GM13976 (cell line): ENCODE measurements at places on chromosomes 2 and 18.

DNA sequence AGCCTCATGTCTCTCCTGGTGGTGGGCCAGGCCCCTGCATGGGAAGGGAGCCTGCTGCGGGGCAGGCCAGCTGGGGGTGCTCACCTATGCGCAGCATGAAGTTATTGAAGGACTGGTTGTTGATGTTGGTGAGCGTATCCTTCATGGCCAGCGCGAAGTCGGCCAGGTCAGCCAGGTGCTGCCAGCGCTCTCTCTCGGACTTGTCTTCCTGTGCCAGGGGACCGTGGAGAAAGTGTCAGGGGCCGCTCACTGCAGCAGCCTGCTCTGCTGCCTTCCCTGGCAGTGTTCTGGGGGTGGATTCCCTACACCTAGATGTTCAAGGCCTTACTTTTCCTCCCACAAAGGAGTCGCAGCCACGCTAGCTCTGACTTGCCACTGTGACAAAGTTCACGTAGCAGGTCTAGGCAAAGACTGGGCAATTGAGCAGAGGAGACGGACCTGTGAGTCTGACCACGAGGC is 28.2 kb downstream of the CENPO start:
- peak; percentile 19 for DNase-seq

GRCh38 chr18:26579941-26580618 is 31.7 kb upstream of the KCTD1 start:
- DNase-seq, result no peak

- DNase-seq, result no peak
Measured at GRCh38 chr18:35099911-35100310, 58.7 kb downstream of the MAPRE2 start.

GRCh38 chr2:219072741-219073250 is 12.1 kb upstream of the IHH start:
- peak; percentile 3 for DNase-seq

- no peak for DNase-seq
Measured at GRCh38 chr2:235505181-235505741, 11.4 kb downstream of the AGAP1 start.

- no peak for DNase-seq
Measured at GRCh38 chr2:100230754-100231153, 88.4 kb upstream of the AFF3 start.

DNA sequence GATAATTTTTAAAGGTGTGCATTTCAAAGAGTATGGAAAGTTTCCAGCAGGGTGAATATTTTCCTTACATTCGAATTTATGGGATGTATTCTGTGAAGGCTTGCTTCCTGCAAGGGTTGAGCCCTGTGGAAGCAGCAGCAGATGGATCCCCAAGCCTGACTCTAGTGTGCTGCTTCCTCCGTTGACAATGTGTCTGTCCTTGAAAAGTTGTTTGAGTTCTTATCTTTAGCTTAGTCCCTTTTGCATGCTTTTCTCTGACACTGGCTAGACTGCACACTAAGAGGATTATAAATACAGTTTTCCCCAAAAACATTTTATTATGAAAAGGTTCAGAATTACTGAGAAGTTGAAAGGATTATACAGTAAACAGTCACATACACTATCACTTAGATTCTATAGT is 86.3 kb downstream of the CEP192 start:
- DNase-seq, result no peak

- no peak for DNase-seq
Measured at GRCh38 chr2:129361688-129362087, 617.8 kb upstream of the RAB6C start.

DNA sequence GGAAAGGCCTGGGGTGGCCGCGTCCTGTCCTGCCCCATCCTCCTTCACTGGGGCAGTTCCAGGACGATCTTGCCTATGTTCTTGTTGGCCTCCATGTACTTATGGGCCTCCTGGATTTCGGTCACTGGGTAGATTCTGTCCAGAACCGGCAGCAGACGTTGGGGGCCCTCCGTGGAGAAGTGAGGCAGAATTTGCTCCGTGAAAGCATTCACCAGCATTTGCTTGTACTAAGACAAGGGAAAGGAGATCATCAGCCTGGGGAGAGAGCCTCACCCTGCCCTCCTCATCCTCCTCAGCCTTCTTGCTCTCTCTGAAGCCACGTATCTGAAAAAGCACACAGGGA is 1.4 kb upstream of the SF3B6 start:
- no peak for DNase-seq

DNA sequence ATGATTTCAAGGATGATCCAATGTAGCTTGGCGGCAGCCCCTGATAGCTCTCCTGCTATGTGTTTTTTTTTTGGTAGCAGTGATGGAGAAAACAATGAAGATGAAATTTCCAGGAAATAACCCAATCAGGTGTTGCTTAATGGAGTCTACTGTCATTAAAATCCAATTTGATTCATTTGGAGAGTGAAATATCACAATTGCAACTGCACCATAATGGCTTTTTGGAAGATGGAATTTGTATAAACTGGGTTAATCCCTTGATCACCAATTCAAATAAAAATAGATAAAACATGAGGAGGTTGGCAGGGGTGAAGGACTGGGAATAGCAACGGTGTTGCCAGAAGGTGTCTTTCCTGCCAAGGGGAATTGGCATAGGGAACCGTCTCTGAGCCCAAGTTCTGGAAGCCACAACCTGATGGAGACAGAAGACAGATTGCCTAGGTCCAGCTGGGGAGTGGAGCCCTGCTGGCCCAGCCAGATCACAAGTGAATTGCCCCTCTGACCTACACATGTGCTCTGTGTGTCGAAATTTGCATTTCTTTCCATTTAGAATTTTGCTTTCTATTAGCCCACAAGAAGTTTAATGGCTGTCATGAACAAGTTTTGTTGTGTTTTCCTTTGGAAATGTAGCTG is 170.3 kb upstream of the SPRED2 start:
- DNase-seq, result no peak

GRCh38 chr2:169480079-169480465 is 778 bp downstream of the BBS5 start:
- no peak for DNase-seq

DNA sequence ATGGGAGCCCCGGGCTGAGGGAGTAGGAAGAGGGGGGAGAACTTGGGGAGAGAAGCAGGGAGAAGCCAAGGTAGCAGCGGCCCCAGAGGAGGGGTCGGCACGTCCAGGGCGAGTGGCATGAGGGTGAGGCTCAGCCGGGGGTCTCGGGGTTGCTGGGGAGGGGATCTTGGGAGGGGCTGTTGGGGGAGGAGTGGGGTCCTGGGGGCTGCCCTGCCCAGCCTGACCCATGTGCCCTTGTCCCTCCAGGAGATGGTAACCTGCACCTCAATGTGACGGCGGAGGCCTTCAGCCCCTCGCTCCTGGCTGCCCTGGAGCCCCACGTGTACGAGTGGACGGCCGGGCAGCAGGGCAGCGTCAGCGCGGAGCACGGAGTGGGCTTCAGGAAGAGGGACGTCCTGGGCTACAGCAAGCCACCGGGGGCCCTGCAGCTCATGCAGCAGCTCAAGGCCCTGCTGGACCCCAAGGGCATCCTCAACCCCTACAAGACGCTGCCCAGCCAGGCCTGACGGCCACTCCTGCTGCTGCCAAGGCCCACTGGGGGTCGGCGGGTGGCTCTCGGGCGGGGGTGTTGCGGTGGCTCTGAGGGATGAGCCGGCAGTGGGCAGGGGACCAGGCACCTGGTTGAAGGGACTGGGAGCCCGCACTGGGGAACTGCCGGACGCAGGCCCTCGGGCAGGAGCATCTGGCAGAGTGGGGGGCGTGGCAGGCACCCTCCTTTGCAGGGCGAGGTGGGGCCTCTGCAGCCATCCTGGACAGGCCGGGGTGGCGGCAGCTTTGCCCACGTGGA is 9.0 kb upstream of the GAL3ST2 start:
- no peak for DNase-seq

DNA sequence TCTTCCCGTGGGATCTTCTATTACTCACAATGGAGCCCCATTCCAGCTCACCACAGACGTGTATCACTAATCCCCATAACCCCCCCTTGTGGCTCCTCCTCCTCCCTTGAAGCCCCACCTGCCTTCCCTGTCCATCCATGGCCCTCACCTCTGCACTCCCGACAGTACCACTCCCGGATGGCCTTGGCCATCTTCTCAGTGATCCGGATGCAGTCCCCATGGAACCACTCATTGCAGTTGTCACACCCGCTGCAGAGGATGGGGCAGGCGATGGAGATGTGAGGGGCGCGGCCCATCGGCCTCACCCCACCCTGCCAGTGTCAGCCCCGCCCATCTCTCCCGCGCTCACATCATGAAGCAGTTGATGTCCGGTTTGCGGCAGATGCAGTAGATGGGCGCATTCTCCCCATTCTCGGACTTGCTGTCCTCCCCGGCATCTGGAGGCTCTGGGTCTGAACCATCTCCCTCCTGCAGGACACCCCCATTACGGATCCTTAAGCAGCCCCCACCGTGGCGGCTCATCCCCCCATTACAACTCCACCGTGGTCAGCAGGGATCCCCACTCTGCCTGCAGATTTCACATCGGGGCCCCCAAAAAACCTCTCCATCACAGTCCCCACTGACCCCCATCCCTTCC is 983 bp downstream of the CXXC1 start:
- DNase-seq, result peak; percentile 55

DNA sequence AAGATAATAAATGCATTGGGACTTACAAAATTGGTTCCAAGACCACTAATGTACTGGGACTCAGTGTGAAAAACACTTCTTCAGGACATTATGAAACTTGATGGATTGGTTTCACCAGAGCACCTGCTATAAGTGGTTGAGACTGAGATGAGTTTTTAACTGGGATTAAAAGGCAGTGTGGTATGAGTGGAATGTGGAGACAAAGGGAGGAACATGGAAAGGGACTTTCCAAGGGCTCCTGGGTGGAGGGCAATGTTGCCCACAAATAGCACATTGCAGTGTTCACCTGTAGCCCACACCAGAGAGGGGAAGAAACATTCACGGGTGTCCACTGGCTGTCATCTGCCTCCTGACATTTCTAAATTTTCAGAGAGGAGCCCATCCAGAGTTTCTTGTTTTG is 253.3 kb upstream of the TANK start:
- DNase-seq, result no peak

DNA sequence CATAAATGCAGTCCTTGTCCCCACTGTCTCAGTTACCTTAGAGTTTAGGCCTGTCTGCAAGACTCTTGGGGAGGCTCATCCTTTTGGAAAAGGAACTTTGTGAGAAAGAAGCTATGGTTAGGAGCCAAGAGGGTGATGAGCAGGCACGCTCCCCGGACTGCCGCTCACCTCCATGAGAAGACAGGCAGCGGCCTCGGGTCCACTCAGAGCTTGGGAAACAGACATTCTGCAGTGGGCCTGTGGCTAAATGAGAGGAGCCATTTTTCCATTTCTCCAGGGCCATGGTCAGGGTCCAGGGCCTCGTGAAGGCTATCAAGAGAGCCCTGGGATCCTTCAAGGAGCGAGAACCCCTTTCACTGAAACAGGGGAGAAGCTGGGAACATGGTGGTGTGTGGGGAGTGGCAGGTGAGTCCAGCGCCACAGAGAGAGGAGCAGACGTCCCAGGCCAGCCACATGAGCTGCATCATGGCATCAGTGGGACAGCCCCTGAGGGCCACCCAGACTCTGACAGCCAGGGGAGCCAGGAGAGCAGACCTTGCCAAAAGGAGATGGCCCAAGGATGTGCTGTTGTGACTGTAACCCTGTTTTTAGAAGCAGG is 4.0 kb upstream of the TEX51 start:
- DNase-seq, result no peak

DNA sequence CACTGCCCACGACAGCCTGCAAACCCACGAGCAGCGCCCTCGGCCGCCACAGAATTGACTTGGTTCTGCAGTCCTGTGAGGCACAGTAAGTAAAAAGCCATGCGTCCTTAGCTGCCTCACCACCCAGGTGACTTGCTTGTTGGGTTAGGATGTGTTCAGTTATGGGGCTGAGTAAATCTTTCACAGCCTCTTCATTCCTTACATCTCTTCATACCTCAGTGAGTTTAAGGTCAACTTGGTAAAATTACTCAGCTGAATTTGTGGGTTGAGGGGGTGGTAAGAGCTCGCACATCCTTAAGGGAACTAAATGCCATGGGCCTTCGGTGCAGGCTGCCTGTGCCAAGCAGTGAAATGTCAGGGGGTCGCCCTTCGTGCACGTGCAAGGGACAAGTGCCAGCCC is 165.2 kb upstream of the ALKAL2 start:
- no peak for DNase-seq

DNA sequence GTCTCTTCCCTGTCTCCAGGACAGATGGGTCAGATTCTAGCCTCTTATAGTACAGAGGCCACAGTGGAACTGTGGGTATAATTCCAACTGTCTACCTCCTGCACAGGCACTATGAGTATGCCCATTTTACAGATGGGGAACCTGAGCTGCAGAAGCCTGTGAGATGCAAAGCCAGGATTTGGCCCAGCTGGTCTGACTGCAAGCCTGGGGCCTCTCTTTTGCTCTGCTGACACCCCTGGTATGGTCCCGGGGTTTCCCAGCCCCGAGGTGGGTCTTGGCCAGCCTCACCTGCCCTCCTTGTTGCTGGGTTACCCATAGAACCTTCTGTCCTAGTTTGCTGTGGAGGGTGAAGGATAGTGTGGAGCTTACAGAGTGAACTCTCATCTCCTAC is 9.8 kb downstream of the HS6ST1 start:
- no peak for DNase-seq

DNA sequence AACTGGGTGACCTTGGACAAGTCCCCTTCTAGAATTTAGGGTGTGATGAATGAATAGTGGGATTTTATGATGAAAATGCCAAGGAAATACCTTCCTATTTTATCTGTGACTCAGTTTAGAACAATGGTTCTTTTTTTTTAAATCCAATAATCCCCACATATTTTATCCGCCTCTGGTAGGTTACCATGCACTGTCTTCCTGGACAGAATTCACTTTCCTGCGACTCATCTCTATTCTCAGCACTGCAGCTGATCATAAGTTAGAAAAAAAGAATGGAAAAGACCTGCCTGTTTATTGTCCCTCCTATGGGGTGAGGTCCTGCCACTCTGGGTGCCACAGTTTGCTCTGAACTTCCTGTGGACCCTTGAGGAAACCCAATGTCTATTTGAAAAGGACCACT is 73.1 kb downstream of the IRS1 start:
- no peak for DNase-seq

GRCh38 chr18:34203866-34204265 is 20.8 kb downstream of the NOL4 start:
- no peak for DNase-seq

GRCh38 chr2:127057371-127058245 is 49.3 kb downstream of the BIN1 start:
- no peak for DNase-seq

DNA sequence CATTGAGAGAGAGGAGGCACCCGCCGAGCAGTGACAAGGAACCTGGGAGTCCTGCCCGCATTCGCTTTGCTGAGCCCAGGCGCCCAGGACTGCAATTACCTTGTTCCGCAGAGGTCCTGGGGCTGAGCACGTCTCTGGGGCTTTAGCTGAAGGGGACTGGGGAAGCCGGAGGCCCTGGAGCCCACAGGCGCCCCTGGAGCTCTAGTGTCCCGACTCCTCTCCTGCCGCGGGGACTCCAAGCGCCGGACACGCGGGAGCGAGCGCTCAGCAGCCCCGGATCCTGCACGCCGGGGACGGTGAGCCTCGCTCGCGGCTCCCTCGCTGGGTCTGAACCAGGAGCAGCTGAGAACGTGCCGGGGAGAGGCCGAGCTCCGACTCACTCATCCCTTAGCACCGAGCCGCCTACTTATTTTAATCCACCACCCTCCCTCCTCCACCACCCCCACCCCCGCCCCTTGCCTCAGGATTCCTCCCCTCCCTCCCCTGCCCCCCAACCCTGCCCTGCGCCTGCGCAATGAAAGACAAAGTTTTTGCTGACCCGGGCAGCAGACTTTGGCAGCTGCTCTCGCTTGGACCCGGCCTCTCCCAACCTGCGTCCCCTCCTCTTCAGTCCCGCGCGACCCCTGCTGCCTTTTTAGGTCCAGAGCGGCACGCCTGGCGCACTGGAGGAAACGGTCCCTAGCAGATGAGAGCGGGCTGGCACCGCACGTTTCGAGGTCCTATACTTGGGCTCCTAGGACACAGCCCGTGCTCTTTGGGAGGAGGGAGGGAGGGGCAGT is at the start of gene OSR1:
TSS of gene OSR1 (minus strand) at position 382 of the 779 bp plus-strand sequence. CDS start 4,818 bp downstream, outside the sequence.
- peak; percentile 49 for DNase-seq
